ENCODE measurements at places on chromosomes 5 and 9.

- DNase-seq: no peak
Observed at GRCh38 chr5:119290161-119290569, 65.7 kb upstream of the TNFAIP8 start.

DNA sequence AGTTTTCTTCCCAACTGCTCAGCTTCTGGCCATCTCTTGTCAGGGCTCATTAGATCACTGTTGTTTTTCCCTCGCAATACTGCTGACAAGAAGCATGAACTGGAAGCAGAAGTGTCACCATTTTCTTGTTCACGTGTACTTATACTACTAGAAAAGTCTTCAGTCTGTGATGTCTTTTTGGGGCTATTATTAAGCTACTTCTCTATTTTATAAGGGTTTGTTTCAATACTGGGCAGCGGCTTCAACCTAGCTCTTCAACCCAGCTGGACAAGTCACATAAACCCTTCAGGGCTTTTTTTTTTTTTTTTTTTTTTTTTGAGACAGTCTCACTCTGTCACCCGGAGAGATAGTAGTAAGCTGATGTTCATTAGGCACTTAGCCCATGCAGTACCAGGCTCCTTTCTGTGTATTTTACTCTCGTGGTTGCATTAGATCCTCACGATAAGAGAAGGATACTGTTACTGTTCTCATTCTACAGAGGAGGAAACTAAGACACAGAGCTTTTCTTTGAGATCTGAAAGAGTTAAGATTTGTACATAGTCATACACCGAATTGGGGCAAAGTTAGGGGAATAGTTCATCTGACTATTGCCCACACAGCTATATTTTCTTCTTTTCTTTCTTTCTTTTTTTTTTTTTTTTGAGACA lies 20.5 kb downstream of the RAPGEF1 start:
- no peak for DNase-seq

GRCh38 chr5:13503017-13503416 lies 441.5 kb downstream of the DNAH5 start:
- DNase-seq: no peak

- DNase-seq: no peak
Observed at GRCh38 chr5:37400501-37400900, 21.4 kb downstream of the WDR70 start.

DNA sequence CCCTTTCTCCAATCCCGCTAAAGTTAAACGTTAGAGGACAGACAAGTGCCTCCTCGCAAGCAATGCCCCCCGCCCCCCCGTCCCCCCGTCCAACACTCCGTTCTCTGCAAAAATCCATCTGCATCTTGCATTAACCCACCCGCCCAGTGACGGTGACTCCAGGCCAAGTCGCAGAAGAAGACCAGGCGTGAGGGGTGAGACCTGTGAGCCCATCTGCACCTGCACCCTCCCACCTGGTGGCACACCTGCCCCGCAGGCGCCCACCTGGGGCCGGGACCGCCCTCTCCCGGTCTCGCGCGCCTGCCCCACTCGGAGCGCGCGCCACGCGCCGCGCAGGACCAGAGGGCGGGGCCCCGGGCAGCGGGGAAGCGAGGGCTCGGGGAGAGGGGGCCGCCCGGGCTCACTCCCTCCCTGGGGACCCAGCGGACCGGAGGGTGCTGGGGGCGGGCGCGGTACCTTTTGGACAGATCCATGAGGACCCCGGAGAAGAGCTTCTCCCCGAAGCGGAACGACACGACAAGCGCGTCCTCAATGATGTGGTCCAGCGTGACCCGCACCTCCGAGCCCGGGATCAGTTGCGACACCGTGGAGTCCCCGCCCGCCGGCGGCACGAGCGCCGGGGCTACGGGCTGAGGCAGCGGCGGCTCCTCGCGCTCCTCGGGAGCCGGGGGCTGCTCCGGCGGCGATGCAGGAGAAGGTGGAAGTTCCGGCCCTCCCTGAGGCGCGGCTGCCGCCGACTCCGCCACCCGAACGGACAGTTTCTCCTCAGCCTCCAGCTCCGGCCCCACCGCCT lies 705 bp downstream of the PWWP2A start:
- peak; percentile 51 for DNase-seq

DNA sequence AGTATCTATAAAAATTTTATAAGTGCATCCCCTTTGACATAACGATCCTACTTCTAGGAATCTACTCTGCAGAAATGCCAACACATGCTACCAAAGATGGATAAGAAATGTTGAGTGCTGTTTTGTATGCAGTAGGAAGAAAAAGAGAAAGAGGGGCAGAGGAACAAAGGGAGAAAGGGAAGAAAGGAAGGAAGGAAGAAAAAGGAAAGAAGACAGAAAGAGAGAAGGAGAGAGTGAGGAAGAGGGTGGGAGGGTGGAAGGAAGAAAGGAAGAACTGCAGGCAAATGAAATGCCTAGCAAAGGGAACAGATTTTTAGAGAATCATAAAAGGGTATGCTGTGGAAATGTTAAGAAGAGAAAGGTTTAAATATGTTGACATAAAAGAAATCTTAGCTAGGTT lies 48.5 kb upstream of the ALDOB start:
- DNase-seq: no peak

GRCh38 chr9:83327323-83327722 lies 210.9 kb downstream of the FRMD3 start:
- no peak for DNase-seq
